ENCODE measurements at places on chromosomes 11 and 22.

DNA sequence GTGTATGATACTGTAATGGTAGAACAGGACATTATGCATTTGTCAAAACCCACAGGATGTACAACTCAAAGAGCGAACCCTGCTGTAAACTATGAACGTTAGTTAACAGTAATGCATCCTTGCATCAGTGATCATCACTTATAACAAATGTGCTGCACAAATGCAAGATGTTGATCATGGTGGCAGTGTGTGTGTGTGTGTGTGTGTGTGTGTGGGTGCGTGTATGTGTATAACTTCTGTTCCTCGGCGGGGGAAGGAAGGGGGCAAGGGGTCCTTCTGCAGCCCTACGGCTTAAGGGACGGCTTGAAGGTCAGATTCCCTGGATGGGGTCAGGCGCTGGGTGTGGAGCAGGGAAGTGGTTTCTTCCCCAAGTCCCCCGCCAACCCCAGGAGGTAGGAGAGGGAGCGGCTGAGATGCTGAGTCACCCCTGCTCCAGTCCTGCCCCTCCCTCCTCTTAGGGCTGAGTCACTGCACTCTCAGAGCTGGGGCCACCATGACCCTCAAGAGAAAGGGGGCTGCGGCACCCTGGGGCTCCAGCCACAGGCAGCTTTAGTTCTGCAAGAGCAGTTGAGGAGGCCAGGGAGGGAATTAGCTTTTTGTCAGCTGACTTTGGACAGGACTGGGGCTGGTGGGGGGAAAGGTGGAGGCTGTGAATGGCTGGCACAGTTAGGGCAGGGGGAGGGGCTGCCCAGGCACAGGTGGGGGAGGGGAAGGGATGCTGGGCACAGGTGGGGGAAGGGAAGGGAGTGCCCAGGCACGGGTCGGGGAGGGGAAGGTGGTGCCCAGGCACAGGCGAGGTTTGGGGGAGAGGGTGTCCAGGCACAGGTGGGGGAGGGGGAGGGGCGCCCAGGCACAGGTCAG lies 8.8 kb upstream of the CTSD start:
- peak; percentile 96 for DNase-seq

DNA sequence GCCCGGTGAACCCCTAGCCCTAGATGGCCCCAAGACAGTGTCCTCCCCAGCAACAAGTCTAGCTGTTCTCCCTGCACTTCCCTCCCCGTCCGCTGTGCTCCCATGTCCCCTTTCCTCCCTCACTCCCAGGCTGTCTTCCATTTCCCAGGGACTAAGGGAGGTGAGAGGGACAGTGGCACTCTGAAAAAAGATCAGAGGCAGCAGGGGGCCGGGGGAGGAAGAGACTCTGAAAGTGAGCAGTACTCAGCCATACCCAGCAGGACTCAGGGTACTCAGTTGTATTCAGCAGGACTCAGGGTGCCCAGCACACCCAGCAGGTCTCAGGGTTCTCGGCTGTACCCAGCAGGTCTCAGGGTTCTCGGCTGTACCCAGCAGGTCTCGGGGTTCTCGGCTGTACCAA lies 48.4 kb upstream of the THY1 start:
- DNase-seq = no peak

GRCh38 chr11:70786021-70786665 lies 387.8 kb downstream of the CTTN start:
- DNase-seq = no peak

DNA sequence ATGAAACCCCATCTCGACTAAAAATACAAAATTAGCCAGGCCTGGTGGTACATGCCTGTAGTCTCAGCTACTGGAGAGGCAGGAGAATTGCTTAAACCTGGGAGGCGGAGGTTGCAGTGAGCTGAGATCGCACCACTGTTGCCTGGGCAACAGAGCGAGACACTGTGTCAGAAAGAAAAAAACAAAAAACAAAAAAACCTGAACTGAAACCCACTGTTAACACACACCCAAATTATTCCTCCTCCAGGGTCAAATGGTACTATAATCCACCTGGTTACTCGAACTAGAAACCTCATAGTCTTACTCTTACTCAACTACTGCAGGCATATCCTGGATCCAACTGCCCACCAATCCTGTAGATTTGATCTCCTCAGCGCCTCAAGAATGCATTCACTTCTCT lies 35.5 kb downstream of the USP28 start:
- DNase-seq = no peak

DNA sequence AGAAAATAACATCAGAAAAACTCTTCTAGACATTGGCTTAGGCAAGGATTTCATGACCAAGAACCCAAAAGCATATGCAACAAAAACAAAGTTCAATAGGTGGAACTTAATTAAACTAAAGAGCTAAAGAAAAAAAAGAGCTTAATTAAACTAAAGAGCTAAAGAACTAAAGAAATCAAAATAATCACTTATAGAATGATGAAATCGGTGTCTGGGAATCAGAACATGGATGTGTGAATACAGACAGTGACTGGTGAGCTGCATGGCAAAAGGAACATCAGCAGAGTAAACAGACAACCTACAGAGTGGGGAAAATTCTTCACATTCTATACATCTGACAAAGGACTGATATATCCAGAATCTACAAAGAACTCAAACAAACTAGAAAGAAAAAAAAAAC lies 41.4 kb downstream of the ZNF280B start:
- no peak for DNase-seq

- no peak for DNase-seq
Measured at GRCh38 chr11:108034034-108034433, 25.3 kb downstream of the CUL5 start.

DNA sequence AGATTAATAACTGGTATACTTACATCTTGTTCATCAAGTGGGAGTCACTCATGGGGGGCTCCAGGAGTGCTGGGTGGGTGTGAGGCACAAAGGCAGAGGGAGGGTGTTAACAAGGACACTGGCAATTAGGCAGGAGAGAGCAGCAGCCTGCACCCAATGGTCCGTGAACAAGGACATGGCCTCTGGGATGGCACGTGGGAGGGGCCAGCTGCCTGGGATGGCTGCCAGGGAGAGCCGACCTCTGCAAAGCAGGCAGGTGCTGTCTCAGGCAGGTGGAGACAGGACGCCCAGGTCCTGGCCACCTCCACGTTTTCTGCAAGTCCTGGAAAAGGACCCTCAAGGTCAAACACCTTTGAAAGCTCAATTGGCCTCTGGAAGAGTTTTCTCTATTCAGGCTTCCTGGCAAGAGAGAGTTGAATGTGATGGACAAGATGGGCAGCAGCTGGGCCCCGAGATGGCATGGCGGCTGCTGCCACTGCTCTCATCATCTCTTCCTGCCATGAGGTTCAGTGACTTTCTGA lies 257.1 kb downstream of the BUD13 start:
- no peak for DNase-seq

DNA sequence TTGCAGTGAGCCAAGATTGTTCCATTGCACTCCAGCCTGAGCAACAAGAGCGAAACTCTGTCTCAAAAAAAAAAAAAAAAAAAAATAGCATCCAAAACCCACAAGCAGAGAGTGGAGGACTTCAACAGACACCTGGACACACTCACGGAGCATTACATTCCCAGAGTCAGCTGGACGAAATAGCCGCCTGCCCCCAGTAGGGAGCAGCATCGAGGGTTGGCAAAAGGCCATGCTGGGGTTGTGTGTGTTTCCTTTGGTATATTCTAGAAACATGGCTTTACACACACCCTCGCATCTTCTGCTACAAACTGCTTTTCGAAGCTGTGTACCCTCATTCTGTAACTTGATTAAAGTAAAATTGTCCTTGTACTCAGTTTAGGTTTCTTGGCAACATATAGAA lies 5.3 kb downstream of the ADA2 start:
- DNase-seq = no peak

DNA sequence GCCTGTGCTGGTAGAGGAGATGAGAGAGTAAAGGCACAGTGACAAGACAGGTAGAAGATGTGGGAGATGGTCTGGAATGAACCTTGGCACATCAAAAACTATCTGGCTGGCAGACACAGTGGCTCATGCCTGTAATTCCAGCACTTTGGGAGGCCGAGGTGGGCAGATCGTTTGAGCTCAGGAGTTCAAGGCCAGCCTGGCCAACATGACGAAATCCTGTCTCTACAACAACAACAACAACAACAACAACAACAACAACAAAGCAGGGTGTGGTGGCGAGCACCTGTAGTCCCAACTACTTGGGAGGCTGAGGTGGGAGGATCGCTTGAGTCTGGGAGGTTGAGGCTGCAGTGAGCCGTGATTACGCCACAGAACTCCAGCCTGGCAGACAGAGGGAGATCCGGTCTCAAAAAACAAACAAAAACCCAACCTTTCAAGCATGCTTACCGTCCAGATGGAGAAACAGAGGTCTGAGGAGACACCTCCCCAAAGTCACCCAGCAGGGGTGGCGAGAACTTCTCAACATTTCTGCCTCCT lies 11.8 kb downstream of the KCTD21 start:
- no peak for DNase-seq

- DNase-seq = no peak
Measured at GRCh38 chr11:113540416-113541330, 65.5 kb upstream of the DRD2 start.

- DNase-seq = peak; percentile 55
Measured at GRCh38 chr11:46006418-46007070, 84.1 kb downstream of the LARGE2 start.

DNA sequence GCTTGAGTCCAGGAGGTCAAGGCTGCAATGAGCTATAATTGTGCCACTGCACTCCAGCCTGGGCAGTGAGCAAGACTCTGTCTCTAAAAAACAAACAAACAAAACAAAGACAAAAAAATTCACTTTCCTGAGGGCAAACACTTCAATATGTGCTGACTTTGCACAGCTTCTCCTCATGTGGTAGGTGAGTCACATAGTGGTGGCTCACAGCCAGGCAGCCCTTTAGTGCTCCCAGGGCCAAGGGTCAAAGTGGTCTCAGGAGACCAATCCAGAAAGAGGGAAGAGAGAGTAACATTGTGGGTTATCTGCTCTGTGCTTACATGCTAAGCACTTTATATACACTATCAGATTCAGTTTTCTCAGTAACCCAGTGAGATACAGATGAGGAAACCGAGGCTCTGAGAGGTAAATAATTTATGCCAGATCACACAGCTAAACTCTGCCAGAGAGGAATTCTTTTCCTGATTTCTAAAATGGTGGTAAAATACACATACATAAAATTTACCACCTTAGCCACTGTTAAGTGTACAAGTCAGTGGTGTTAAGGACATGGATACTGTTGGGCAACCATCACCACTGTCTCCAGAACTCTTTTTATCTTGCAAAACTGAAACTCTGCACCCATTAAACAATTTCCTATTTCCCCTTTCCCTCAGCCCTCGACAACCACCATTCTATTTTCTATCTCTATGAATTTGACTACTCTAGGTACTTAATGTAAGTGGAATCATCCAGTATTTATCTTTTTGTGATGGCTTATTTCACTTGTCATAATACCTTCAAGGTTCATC lies 231.7 kb upstream of the NARS2 start:
- DNase-seq = no peak

DNA sequence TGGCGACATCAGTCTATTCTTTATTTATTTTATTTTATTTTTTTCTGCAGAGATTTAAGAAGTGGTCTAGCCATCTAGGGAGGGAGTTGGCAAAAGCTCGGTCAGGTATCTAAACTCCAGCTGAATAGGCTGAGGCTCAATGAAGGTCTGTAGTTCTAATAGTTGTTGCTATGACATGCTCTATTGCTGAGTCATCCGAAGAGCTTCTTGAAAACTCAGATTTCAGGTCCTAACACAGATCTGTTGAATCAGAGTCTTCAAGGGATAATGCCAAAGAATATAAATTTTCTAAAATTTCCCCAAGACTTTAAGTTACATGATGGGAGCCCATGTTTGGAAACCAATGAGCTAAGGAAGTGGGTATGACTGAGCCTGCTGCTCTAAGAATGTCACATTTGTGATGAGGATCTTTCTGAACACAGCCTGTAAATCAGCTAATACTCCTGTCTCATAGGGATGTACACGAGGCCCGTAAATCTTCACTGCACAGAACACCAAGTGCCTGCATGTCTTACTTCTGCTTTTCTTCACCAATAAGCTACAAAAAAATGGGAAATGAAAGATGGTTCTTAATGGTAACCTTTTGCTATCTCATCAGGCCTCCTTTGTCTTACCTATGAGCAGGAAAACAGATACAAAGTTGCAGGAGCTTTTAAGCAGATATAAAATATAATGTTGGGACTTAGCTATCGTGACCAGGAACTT lies 901.4 kb upstream of the API5 start:
- no peak for DNase-seq

DNA sequence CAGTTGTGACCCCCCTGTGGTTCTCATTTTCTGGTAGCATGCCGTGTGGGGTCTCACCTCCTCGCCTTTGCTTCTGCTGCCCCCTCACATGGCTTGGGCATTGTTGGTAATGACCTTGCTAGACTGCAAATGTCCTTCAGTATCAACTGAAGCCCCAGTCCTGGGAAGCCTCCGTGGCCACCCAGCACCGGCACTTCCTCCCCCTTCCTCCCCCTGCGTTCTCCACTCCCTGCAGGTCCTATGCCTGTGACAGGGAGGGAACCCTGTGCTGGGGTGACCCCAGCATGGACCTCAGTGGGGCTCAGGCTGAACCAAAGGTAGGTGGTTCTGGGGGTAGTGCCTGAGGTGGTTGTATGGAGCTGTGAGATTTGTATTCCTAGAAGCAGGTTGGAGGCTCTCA lies 5.9 kb downstream of the ST3GAL4 start:
- no peak for DNase-seq

- DNase-seq = peak; percentile 80
Measured at GRCh38 chr22:28594797-28595462, 84.7 kb downstream of the TTC28 start.

- DNase-seq = no peak
Measured at GRCh38 chr22:44119669-44120313, 60.9 kb upstream of the PARVG start.

GRCh38 chr11:74182635-74183034 lies 11.5 kb downstream of the PPME1 start:
- peak; percentile 27 for DNase-seq

DNA sequence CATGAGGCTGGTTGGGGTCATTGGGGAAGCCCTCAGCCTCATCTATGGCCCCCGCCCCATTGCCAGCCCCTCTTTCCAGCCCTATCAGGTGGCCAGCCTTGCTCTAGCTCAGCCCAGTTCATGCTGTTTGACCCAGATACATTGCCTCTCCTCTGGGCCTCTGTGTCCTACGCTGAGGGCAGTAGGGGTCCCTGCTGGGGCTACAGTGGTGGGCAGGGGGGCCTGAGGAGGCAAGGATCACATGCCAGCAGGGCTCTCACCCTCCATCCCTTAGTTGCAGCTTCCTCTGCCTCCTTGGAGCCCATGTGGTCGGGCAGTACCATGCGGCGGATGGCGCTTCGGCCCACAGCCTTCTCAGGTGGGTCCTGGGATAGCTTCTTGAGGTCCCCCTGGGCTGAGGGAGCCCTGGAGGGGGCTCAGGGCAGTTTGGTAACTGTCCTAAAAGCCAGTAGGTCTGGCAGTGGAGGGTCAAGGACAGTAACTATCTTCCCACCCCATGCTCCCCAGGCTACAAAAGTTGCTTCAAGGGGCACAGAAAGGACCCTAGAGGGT lies 19.2 kb downstream of the EMID1 start:
- no peak for DNase-seq

DNA sequence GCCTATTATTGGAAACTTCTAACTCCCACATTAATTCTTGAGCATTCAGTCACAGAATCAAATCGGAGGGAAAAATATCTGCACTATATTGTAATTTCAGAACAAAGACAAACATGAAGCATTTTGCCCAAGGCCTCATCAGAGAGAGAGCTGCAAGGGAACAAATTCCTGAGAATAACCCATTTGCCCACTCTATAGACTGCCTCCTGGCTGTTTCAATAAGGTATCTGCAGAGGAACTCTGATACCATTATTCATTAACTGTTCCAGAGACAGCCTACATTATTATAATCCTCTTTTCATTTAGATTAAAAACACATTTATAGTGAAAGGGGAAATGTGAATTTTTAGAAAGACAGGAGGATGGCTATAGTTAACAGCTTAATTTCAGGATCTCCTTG lies 663.9 kb downstream of the DLG2 start:
- no peak for DNase-seq
